ENCODE measurements at places on chromosomes 6 and 20.

DNA sequence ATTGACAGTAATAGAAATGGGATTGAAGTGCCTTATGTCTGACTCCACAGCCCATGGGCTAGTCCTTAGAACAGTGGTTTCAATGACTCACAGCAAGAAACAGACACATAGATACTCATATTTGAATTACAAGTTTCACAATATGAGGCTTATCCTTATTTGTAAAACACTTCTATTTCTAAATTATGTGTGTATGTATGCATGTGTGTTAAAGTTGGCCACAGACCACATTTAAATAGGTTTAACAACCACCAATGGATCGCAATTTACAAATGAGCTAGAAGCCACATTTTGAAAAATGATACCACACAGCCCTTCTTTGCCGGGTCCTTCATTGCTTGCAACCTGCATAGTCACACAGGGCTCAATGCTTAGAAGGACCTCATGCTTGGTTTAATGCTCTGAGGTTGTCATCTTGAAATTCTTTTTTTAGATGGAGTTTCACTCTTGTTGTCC lies 157.8 kb upstream of the PREP start:
- no peak for DNase-seq

- no peak for DNase-seq
Observed at GRCh38 chr20:54026295-54027064, 43.9 kb downstream of the BCAS1 start.

DNA sequence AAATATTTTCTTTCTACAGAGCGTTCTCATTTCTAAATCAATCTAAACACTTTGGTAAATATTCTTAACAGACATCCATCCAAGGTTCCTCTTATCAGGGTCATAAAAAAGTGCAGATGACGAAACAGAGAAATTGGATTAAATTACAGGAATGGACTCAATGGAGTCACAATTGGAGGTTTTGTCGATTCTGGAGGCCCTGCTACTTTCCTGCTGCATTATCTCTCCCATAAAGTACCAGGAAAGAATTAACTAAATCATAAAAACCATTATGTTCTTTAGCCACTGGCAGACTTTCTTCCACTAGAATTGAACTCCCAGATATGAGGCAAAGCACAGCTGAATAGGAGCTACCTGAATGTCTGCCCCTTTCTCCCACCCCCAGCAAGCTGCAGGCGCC lies 610.6 kb downstream of the HDGFL1 start:
- DNase-seq = no peak

GRCh38 chr20:50587291-50587961 lies 77.2 kb downstream of the PTPN1 start:
- no peak for DNase-seq

GRCh38 chr6:38322138-38322537 lies 317.6 kb downstream of the BTBD9 start:
- DNase-seq = no peak

DNA sequence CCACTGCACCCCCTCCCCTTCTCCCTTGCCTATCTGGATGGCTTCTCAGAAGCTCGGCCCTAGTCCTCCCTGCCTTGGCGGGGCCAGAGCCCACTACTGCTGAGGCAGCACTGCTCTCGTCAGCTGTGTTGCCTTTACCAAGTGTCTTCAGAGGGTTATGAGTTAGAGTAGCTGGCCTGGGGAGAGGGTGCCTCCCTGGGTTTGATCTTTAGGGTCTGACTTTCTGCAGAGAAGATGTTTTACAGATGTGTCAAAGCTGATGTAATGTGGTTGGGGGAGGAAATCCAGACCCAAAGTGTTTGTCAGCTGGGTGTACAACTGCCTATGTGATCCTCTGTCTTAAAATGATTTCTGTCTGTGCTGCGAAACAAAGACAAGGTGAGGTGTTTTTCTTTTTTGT lies 30.4 kb upstream of the PI16 start:
- no peak for DNase-seq

GRCh38 chr20:37939701-37940560 lies 37.0 kb downstream of the VSTM2L start:
- no peak for DNase-seq

DNA sequence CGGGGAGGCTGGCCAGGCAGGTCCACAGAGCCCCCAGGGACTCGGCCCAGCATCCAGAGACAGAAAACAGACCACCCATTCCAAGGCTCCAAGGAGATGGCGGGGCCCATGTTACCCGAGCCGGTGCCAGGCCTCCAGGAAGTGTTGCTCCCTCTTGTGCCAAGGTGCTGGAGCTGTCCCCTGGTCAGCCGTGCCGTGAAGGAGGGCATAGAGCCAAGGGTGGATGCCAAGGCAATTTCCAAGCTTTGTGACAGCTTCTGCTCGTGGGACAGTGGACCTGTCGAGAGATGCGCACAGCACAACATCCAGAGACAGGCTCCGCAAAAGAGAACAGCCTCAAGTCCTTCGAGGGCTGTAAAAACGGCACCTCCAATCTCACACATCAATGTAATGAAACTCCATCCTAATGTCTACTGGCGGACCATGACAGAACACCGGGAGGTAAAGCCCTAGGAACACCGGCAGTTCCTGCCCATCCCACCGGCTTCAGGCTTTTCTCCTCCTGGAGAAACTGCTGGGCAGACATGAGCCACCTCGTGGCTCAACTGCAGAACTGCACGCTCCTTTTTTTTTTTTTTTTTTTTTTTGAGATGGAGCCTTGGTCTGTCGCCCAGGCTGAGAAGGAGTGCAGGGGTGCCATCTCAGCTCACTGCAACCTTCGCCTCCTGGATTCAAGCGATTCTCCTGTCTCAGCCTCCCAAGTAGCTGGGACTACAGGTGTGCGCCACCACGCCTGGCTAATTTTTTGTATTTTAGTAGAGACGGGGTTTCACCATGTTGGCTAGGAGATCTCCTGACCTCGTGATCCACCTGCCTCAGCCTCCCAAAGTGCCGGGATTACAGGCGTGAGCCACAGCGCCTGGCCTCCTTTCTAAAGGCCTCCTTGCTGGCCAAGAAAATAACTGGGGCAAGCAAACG lies 30.9 kb upstream of the AVP start:
- no peak for DNase-seq

GRCh38 chr6:127561660-127562059 lies 15.3 kb upstream of the C6orf58 start:
- no peak for DNase-seq

DNA sequence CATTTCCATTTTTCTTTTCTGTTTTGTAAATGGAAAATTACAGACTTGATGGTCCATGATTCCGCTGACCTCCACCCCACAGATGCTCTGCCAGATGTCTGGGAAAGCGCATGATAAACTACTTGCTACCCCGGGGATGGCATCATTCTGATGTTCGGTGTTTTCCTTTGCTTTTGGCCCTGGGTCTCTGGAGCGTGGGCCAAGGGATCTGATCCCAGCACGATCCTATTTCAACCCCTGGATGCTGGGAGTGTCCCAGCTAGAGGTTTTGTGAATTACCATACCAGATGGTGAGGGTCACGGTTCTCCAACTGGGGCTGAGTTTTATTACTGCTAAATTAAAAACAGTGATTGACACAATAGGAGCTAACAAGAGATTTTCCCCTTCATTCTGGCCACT lies 25.2 kb upstream of the MYLIP start:
- peak; percentile 18 for DNase-seq

- no peak for DNase-seq
Observed at GRCh38 chr6:32109114-32109764, at the start of gene TNXB. Gene TNXB (minus strand): TSS chr6:32109338. CDS start chr6:32098198, 11,140 bp downstream.

GRCh38 chr6:158290040-158290439 lies 22.2 kb upstream of the TULP4 start:
- no peak for DNase-seq

DNA sequence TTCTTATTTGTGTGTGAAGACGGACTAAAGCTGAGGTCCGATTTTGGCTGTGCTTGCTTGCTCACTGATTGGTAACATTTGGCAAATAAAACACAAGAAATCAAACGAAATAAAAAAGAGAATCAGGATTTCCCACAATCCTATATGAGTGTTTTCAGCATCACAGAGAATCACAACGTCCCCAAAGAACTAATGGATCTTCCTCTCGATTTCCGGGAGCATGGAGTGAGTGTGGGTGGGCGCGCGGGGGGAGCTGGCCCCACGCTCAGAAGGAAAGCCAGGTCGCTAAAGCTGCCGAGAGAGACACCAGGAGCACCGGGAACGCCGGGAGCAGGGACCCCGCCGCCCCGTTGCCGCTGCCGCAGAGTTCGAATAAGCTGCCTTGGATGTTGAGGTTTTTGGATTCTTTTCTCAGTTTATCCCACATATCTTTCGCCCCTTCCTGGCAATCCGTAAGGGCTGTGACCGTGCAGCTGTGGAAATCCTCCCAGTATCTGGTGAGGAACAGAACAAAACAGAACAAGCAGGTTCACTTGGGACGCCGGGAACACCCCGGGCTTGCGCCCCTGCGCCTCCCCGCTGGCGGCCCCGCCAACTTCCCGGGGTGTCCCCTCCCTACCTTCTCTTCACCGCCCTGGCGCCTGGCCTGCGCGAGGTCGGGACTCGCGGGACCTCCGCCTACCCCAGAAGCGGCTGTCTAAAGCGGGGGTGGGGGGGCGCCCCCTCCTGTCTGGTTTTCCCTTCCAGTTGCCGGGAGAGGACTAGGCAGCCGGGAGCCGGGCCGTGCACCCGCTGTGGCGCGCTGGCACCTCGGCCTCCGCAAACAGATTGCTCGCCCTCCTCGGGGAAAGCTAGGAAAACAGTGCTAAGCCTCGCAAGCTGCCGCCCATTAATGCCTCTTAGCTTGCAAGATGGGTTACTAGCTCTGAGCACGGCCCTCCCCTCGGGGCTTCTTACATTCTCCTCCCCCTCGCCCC lies 7.7 kb downstream of the NRN1 start:
- peak; percentile 72 for DNase-seq

DNA sequence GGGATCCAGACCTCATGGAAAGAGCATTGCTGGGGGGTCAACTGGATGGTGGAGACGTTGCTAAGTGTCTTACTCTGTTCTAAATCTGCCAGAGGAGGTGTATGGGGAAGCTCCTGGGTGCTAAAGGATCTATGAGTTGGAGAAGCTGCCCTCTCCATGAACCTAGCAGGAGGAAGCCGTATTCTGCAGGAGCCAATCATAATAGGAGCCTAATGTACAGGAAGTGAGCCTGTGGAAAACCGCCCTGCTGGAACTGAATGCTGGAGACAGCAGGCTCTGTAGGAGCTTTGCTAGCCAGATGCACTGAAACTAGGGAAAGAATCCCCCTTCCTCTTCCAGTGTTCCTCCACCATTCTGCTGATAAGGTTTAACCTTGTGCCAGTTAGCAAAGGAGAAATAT lies 10.9 kb downstream of the CASP8AP2 start:
- no peak for DNase-seq

DNA sequence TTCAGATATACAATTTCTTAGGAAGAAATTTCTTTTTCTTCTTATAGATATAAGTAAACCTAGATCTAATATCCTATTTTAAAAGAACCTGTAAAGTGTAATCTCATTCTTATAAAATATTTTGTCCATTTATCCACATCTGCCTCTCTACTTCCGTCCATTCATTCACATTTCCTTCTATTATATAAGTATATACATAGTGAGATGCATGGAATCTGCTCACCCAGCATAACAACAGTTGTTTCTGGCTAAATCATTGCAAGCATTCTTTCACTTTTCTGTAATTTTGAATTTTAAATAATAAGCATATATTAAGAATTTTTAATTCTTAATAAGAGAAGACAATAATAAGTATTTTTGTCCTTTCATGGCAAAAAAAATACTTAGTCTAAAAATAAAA lies 45.4 kb downstream of the CEP162 start:
- DNase-seq = no peak

- DNase-seq = no peak
Observed at GRCh38 chr20:45366631-45367030, 3.7 kb downstream of the SYS1 start.

DNA sequence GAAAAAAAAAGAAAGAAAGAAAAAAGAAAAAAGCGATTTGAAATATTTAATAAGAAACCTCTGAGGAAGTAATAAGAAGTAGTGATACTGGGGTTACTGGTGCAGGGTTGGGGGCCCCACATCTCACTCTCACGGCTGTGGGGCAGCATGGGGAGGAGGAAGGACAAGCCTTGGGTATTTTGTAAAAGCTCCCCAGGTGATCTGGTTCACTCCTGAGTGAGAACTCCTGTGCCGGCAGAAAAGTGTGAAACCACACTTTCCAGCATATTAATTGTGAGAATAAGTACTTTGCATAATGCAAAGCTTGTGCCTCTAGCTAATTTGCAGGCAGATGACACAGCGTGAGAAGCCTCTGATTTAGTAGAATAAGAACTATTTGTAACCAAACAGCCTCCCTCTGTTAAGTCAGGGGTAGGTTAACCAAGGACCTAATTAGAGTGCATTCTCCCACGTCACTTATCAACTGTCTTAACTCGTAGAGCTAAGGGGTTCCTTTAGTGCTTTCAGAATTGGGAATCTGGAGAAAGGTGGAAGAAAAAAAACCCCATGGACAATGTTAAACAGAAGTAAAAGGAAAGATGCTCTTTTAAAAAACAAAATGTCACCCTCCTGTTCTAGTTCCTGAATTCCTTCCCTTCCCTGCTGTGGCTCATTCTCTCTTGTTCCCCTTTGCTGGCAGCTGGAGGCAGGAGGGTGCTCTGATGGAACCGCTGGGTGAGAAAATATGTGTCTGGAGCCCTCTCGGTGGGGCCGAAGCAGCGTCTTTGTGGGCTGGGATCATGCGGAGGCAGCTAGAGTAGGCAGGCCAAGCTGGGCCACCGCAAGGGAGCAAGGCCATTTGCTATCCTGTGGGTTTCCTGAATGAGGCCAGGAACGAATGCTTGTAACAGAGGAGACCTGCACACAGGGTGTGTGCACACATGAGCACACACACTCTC lies 108.7 kb downstream of the FYN start:
- no peak for DNase-seq

GRCh38 chr20:45506398-45506797 lies 9.0 kb downstream of the SPINT3 start:
- DNase-seq = no peak

DNA sequence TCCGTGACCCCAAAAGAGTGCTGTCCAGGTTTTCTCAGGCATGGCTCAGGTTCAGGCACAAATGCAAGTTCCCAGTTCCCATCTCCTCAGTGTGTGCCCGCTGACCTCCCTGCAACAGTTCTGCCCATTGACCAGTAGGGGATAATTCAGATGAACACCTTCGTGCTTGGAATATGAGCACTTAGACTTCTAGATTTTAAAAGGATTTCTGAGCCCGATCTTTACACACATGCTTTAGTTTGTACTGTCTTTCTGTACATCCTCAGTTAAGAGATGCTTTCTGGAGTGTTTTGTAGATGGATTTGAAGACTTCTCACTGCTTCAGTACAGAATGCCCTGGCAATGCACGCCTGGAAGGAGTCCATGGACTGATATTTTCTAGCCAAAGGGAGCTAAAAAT lies 239.6 kb upstream of the PLCB4 start:
- DNase-seq = no peak
